Hindlimb muscle (tissue), 1 donor: ENCODE measurements at places on chromosomes 3 and 15. TPM values are rescaled to one million over a fixed set of nuclear protein-coding genes. Genes with fewer than 3 reads are reported as not detected.

- no peak for DNase-seq
These were observed 4.6 kb downstream of the TIMP4 start for GRCh38 chr3:12154151-12154550.

- no peak for DNase-seq
These were observed 218.0 kb downstream of the XXYLT1 start for GRCh38 chr3:195052939-195053338.

- no peak for DNase-seq
These were observed 397.7 kb downstream of the GAP43 start for GRCh38 chr3:116020989-116021388.

DNA sequence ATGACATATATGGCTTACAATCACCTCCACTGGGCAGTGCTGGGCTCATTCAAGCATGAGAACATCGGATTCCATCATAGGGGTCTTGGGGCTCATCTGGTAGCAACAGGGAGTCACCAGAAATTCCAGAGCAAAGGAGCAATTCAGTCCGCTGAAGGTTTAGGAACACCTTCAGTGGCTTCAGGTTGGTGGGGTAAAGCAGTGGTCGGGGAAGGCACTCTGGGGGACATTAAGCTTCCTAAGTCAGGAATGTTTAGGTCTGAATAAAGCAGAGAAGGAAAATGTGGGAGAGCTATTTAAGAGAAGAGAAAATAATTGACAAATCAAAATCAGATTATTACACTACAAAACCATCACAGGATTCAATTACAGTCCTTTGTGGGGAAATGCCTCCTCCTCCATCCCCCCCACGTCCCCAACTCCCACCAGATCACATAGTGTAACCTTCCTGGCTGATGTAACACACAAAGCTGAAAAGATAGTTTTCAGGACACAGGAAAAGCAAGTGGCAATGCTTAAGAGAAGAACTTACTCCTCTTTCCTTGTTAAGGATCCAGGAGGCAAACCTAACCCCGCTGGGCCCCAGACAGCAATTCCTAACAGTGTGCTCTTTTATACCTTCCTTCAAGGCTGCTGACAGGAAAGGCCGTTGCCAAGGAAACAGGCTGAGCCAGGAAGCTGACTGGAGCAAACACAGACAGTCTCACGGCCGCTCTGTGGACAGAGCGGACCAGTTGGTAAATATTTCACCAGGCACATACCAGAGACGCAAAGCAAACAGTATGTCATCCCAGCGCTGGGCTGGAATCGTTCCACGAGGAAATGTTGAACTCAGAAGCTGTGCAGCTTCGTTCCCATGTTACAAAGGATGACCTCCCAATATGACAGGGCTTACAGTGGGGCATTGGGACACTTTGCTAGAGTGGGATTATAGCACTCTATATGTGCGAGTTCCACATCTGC, 57.5 kb upstream of the LMCD1 start:
- DNase-seq, result peak; percentile 85

GRCh38 chr3:187361835-187362234, 6.3 kb upstream of the RTP4 start:
- no peak for DNase-seq

GRCh38 chr3:164537485-164537884, 540.8 kb downstream of the SI start:
- no peak for DNase-seq

DNA sequence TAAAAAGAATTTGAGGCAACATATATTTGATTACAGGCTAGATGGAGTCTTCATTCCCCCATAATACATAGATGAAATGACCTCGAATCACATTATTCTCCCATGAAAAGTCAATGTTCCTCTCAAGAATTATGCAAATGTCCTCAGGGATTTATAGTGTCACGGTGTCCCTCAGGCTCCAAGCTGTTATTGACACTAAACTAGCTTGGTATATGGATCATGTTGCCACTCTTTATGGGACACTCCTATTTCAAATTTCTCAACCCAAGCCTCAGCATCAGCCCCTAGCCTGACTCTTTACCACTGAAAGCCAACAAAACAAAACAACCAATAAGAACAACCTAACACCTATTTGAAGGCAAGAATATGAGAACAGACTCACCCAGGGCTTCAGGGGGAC, 139.8 kb downstream of the TPRG1 start:
- DNase-seq, result no peak

DNA sequence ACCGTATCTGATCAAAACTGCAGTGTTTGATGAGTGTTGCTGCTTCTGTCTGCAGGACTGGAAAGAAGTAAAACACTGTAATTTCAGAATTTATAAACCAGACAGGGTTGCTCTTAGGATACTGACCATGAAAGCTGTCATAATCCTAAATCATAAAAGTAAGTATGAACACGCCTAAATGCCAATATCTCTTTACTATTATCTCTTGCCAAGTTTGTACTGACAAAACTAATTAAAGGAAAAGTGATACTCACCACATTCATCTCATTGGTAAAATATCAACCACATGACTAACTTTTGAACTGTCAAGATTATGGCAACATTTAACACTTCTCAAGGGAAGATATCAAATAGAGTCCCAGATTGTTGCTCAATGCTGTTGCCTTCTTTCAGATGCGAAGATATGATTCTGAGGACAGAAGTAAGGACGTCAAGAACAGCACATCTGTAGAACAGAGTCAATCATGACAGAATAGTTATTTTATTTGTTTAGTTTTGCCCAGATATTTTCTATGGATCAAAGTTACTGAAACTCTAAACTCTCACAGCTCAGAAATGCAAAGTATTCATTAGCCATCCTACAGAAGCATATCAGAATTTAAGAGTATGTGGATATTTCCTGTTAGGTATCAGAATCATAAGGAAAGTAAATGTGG, 61.4 kb upstream of the COL8A1 start:
- DNase-seq, result no peak

DNA sequence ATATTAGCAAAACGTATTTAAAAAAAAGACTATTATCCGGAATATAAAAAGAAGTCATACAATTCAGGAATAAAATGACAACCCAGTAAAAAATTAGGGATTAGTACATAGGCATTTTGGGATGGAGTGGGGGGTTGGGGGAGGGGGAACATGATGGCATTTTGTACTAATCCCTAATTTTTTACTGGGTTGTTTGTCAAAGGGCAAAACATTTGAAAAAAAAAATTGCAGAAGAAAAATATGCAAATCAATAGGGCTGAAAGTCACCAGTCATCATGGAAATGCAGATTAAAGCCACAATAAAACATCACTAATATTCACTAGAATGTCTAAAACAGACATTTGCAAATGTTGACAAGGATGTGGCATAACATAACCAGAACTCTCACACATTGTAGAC, 82.5 kb downstream of the RPL22L1 start:
- no peak for DNase-seq

GRCh38 chr3:194325424-194326153, 25.5 kb downstream of the CPN2 start:
- no peak for DNase-seq

The SLC2A2 gene
- not detected for polyA plus RNA-seq

The SLC12A8 gene
- 0.45 TPM for polyA plus RNA-seq

The NR2F2 gene
- polyA plus RNA-seq, result 64.7 TPM

The GNAT1 gene
- polyA plus RNA-seq, result 0.37 TPM
